ENCODE measurements at places on chromosomes 7 and 10.

DNA sequence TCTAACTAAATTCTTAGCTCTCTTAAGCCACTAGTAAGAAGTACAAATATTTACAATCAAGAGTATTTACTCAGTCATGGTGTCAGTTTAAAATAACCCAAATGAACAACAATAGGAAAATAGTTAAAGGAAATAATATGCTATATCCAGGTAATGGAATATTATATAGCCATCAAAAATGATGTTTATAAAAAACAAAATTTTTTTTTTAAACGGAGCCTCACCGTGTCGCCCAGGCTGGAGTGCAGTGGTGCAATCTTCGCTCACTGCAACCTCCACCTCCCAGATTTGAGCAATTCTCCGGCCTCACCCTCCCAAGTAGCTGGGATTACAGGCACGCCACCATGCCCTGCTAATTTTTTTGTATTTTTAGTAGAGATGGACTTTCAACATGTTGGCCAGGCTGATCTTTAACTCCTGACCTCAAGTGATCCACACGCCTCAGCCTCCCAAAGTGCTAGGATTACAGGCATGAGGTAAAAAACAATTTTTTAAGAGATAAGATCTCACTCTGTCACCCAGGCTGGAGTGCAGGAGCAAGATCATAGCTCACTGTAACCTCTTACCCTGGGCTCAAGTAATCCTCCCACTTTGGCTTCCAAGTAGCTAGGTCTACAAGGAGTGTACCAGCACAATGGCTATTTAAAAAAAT is 132.5 kb downstream of the NOC3L start:
- DNase-seq, result no peak

DNA sequence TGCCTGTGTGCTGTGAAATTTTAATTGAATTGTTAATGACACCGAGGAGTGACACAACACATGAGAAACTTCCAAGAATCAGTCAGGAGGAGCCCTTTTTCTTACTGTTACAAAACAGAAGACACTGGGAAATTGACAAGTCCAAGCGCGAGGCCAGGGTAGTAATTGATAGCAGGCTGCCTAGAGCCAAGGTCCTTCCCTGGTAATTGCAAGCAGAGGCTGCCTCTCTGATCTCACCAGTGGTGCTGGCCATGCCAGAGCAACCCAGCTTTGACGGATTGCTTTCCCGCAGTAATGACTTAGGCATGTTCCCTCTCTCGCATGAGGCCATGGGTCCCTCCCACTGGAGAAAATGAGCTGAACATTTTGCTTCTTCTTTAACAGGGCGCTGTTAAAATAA is 111.5 kb downstream of the LRMDA start:
- DNase-seq, result peak; percentile 41

GRCh38 chr7:36986948-36987724 is 262.8 kb upstream of the AOAH start:
- DNase-seq, result peak; percentile 63

DNA sequence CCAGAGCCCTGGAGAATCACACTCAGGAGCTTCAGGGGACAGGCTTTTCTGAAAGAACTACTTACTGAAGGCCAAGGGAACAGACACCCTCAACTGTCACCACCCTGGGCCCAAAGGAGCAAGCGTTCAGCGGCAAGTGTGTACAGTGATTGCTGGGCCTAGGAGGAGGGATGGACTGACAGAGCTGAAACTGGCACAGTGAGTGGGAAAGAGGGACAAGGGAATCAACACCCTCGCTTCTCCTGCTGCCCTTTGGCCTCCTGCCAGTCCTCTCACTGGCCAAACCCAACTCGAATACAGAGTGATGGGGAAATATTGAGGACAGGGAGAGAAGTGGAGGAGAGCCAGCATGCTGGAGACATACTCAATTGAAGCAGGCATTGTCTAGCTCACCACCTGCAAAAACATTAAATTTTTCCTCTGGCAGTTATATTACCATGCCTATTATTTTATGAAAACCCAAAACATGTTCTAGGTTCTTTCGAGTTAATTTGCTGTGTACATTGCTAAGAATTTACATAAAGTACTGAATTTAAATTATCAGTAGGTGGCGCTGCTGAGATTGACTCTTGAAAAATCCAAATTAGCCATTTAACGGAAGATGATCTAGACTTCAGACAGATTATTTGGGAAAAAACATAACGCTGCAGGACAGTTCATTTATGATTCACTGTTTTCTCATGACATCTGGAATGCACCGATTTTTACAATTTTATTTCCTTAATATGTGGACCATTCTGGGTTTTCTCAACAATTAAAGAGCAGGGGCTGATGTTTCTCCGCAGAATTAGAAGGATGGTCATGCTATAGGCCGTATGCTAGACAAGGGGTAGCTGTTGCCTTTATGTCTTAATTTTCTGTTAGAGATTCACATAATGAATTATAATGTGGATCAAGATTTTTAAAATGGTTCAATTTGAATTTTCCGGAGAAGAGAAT is 14.7 kb upstream of the TMEM236 start:
- DNase-seq, result peak; percentile 48

DNA sequence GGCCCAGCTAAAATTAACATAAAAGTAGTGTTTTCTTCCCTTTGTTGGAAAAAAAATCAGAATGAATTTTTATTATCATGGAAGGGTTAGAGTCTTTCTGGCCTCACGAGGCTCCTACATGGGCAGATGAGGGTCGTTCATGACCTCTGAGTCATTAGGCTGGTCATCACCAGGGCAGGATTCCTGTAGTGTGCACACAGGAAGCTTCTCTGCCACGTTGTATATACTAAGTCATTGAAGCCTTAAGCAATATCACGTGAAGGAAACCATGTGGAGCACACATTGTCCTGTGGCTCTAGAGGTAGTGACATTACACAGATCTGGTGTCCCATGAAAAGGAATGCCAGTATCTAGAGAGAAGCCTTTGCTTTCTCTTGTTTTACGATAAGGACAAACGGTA is 84.7 kb upstream of the C1QL3 start:
- no peak for DNase-seq

DNA sequence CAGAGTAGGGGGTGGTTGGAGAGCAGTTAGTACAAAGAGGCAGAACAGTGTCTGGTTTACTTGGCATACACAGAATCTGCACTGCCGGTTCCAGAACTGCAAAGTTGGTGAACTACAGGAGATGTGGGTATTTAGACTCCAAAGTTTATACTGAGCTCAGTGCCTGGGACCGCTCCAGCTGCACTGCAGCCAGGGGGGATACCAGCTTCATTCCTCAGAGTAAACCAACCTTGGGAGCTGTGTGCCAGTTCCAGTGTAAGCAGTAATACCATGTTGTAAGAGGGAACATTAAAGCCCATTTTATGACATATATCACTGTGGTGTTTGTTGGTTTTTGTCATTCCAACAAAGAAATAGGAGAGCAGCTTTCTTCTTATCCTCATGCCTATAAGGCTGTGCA is 23.4 kb downstream of the LOXL4 start:
- DNase-seq, result no peak

All from kidney tubule cell (primary cell).